ENCODE measurements at places on chromosomes 7 and 10. TPM values are rescaled to one million over a fixed set of nuclear protein-coding genes. Genes with fewer than 3 reads are reported as not detected.

Gene TRIM50
- not detected for total RNA-seq

Gene SPDYE2B
- not detected for total RNA-seq

Gene COL13A1
- total RNA-seq: 1.7 TPM

Gene ABCC2
- 0.07 TPM for total RNA-seq

Gene ZNF804B
- total RNA-seq: not detected

Gene CUTC
- total RNA-seq: 8.4 TPM

Gene SPDYE8
- total RNA-seq: not detected
